WTC11 (cell line): ENCODE measurements at places on chromosomes 11 and 22.

GRCh38 chr11:31620434-31620833 lies 110.9 kb downstream of the ELP4 start:
- DNase-seq, result no peak

DNA sequence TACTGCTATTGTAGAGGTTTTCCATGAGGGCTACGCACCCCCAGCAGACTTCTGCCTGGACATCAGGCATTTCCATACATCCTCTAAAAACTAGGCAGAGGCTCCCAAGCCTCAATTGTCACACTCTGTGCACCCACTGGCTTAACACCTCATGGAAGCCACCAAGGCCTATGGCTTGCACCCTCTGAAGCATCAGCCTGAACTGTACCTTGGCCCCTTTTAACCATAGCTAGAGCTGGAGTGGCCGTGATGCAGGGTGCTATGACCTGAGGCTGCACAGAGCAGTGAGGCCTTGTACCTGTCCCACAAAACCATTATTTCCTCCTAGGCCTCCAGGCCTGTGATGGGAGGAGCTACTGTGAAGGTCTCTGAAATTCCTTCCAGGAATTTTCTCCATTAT lies 33.9 kb downstream of the AAMDC start:
- no peak for DNase-seq

GRCh38 chr11:1557904-1558774 lies 13.9 kb downstream of the DUSP8 start:
- DNase-seq, result no peak

GRCh38 chr11:73859671-73860070 lies 17.0 kb downstream of the COA4 start:
- DNase-seq, result no peak

- no peak for DNase-seq
Measured at GRCh38 chr11:10320736-10321465, 16.0 kb downstream of the ADM start.

- DNase-seq, result no peak
Measured at GRCh38 chr11:118277312-118277711, 13.2 kb upstream of the MPZL2 start.

DNA sequence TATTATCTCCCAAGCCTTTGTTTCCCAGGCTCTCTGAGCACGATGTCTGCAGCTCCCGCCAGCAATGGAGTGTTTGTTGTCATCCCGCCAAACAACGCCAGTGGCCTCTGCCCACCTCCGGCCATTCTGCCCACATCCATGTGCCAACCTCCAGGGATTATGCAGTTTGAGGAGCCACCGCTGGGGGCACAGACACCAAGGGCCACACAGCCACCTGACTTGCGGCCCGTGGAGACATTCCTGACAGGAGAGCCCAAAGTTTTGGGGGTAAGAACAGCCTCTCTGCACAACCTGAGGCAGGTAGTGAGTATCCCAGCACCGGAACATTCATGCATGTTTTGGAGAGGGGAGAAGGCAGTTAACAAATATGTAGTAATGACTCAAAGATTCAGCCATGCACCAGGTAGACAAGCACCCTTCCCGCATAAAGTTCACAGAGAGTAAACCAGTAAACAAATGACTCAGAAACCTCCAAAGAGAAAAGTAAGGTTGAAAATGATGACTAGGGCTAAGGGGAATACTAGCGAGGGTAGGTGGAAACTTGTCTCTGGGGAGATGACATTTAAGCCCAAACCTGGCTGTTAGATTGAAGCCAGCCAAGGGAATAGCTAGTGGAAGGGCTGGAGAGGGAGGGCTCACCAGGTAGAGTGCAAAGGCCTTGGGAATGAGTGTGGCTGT lies 7.2 kb downstream of the MS4A15 start:
- no peak for DNase-seq
